ENCODE measurements at places on chromosomes 1 and 21.

DNA sequence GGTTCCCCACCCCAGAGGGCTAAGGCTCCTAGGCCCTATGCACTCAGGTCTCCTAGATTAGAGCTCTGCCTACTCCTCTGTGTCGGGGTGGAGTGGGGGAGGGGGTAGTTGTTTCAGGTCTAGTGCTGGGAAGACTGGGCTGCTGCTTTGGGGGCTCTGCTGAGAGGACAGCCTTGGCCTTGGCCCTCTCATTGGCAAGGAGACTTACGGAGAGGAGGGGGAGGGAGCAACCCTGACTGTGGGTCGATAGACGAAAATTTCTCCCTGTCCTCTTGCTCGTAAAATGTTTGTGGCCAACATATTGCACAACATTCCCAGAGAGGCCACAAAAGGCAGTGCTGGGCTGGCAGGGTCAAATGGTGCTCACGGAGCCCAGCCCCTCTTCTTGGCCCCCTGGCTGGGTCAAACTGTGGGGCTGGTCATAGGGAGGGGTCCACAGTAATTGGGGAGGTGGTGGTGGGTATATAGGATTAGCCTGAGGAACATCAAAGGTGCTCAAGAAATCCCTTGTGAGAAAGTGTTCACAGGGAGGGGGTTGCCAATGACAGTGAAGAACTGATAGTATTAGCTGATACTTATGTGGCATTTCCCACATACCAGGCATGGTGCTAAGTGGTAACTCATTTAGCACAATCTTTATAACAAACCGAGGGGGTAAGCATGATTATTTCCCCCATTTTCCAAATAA, 8.5 kb upstream of the DMBX1 start:
- DNase-seq = no peak

DNA sequence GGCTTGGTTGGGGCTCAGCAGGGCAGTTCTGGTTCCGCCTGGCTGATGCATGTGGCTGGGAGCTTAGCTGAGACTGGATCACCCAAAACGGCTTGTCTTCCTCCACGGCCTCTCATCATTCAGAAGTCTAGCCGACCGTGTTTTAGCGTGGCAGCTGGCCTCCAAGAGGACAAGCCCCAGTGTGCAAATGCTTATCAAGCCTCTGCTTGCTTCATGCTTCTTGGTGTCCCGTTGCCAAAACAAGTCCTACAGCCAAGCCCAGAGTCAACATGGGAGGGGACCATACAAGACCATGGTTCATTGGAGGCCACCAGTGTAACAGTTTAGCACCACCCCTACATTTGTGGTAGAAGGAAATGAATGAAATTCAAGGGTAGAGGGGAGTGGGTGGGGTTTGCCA, 10.5 kb upstream of the KDF1 start:
- no peak for DNase-seq

GRCh38 chr1:77316966-77317365, 35.1 kb downstream of the AK5 start:
- DNase-seq = no peak

GRCh38 chr1:168112673-168113305, 23.9 kb downstream of the GPR161 start:
- no peak for DNase-seq

DNA sequence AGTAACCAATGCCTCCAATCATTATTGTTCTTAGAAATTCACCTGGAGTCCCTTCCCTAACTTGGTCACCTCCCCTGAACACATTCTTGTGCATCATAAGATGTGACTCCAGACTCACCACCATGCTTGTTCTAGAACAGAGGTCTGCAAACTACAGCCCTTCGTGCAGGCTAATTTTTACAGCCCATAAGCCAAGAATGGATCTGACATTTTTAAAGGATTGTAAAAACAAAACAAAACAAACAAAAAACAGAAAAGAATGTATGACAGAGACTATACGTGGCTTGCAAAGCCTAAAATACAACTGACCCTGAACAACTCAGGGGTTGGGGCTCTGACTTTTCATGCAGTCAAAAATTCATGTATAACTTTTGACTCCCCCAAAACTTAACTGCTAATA, 6.2 kb upstream of the HIVEP3 start:
- DNase-seq = no peak

DNA sequence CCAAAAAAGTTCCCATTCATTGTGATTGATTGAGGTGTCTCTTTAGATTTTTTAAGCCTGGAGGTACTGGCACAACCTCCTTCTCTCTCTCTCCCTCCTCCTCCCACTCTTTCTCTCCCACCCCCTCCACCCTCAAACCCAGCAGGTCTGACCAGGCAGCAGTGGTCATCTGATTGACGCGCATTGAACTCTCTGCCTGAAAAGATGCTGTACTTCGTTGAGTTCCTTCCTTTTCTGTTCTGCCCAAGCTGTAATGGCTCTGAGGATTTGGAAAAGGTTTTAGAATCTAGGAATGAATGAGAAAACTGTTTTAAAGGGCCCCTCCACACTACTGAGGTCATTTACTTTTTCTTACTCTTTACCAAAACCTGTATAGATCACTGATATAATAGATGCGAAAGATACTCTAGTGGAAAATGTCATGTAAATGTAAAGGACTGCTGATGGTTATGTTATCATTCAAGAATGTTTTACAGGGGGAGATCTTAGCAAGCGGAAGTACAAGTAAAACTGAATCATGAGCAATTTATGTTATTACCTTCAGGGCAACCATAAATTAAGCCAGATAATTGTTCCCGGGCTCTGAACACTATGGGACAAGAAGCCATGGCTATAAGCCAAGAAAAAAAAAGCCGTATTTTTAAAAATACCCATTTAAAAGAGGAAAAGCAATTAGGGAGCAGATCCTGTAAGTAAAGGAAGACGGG, 25.2 kb upstream of the DYRK1A start:
- no peak for DNase-seq

DNA sequence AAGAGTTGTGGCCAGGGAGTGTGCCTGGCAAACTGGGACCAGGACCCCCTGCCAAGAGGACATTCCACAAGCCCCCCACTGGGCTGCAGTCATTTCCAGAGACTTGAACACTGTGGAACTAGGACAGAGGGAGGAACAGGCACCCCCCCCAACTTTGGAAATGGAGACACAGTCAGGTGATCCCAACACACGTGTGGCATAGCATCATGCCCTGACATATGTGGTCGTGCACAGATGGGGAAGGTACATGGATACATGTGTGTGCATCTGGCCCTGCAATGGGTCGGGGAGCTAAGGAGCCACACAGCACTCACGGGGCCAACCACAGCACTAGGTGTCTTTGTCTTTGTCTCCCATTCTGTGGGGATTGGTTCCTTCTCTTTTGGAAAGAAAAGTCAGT, 6.6 kb upstream of the TFF3 start:
- no peak for DNase-seq

DNA sequence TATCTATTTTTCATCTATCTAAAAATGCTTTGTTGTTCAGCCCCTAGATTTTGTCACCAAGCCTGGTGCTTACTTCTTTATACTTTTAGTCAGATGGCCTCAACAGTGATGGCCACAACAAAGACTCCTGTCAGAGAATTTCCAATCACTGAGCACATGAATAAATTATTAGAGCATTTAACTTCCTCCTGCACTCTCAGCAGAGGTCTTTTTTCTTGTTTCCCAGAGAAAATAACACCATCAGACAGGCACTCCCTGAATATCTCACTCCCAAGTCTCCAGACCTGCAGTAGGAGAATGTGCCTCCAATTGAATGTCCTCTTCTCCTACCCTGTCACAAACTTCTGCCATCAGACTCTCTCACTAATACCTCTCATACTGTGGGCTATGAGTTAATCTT, 616.0 kb upstream of the NR5A2 start:
- no peak for DNase-seq

- DNase-seq = no peak
These were observed 25.4 kb downstream of the ATP5PO start for GRCh38 chr21:33890187-33890586.

DNA sequence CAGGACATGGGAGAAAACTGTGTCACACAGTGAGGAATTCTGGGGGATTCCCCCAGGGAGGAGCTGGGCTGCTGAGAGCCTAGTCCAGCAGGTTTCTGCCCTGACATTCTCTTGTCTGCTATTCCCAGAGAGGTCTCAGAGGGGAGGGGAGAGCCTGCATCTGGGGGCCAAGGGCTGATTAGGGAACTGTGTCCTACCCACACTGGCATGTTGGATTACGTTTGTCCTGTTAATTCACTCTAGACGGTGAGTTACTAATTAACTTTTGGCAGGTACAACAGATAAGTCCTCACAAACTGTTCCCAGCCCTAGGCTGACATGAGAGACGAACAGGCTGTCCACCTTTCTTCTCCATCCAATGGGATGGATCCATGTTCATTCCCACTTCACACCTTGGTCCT, 2.6 kb upstream of the SH3BGRL3 start:
- no peak for DNase-seq

- no peak for DNase-seq
These were observed 139.6 kb downstream of the FOXD2 start for GRCh38 chr1:47577303-47578025.

DNA sequence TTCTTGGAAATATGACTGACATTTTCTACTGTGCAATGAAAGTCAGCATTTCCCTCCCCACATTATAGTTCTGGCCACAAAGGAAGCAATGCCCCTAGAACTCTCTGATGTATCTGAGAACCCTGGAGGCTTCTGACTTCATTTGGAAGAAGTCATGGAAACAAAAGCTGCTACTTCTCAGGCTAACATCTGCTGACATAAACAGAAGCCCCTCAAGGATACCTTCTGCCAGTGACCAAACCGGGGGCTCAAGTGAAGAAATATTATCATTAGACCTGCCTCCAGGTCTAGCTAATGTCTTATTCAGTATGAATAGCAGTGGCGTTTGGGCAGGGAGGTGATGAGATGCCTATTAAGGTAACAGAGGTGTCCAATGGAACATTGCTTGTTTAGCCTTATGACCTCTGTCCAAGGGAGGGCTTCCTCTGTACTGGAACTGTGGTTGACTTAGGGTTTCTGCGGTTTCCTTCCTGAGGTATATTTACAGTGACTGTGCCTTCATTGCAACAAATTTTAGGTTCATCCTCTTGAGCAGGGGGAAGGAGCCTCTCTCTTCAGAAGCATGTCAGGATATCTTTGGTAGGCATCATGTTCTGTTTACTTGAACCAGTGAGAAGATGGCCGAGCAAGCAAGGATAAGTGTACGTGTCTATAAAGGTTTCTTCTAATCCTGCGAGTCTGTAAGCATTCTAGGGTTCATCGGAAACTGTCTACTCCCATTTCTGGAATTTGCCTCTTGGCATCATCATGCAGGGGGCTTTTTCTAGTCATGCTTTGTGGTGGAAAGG, 161.7 kb downstream of the PBX1 start:
- no peak for DNase-seq

DNA sequence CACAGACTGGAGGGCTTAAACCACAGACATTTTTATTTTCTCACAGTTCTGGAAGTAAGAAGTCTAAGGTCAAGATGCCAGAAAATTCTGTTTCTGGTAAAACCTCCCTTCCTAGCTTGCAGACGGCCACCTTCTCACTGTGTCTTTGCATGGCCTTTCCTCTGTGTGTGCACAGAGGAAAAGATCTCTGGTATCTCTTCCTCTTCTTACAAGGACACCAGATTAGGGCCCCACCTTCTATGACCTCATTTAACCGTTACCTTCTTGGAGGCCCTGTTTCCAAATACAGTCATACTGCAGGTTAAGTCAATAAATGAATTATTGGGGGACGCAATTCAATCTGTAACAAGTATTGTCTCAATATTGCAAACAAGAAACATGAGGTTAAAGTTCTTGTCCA, 63.0 kb upstream of the PRDX6 start:
- DNase-seq = no peak

DNA sequence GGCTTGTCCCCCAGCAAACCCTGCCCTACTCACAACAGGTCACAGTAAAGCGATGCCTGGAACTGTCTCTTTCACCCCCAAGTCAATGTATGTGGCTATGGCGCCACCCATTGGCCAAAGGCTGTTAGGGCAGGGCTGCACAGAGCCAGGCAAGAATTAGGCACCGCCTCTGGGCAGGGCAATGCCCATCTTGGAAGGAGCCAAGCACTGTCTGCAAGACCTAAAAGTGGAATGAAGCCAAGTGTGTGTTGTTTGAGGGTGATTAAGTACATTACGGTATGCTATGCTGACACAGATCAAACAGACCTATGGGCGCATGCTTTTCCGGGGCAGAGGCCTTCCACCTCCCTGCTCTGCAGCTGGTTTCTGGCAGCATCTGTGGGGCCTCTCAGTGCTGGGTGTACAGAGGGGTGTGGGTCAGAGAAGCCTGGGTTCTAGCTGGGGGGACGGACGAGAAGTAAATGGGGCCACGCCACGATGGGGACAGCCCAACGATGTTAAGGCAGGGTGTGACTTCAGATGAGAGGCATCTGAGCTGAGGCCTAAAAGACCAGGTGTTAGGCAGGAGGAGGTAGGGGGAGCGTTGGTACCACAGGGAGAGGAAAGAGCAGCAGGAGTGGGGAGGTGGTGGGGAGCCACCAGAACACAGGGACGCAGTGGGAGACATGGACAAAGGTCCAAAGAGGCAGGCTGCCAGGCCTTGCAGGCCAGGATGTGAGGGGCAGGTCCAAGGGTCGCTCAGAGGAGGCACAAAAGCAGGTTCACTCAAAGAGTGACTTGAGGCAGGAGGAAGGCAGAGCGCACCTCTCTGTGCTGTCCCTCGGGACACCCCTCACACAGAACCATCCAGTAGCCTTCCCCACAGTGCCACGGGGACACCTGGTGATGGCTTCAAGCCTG, 49.8 kb downstream of the ACOT7 start:
- DNase-seq = no peak

GRCh38 chr1:53400761-53401674, 58.2 kb upstream of the DMRTB1 start:
- no peak for DNase-seq

DNA sequence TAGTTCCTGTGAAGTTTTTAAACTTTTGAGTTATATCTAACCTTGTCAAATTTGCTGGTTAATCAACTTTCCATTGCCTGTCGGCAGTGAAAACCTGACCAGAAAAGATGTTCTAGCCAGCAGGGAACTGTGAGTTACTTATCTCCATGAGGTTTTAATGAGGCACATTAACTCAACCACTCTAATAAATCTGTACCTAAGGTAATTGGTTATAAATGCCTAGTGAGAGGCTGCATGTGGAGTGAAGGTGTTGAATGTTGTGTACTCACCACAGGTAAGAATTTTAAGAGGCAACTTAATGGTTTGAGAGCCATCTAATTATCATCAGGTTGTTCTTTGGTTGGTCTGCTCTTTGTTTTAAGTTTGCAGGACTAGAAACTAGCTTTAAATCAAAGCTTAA, 138.4 kb upstream of the LHX8 start:
- no peak for DNase-seq

- DNase-seq = no peak
These were observed 113.4 kb upstream of the SLC25A33 start for GRCh38 chr1:9425859-9426258.

DNA sequence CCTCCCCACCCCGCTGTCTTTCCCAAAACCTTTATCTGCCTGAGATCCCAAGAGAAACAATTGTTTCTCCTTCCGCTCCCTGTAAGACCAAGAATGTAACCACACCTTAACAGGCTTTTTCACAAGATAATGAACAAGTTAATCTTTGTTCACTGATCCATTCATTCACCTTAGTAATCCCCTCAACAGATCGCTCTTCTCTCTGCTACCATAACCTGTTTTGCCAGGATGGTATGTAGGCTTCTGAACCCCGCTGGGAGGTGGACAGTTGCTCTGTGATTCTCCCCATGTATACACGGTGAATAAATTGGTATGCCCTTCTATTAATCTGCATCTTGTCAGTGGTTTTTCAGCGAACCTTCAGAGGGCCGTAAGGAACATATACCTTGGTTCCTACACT, 18.7 kb upstream of the RGSL1 start:
- DNase-seq = no peak
